NCI-H1930 (cell line): ENCODE measurements at places on chromosomes 5 and 9.
A peak's percentile ranks its signal among the peaks of the same experiment; 100 is the strongest.

DNA sequence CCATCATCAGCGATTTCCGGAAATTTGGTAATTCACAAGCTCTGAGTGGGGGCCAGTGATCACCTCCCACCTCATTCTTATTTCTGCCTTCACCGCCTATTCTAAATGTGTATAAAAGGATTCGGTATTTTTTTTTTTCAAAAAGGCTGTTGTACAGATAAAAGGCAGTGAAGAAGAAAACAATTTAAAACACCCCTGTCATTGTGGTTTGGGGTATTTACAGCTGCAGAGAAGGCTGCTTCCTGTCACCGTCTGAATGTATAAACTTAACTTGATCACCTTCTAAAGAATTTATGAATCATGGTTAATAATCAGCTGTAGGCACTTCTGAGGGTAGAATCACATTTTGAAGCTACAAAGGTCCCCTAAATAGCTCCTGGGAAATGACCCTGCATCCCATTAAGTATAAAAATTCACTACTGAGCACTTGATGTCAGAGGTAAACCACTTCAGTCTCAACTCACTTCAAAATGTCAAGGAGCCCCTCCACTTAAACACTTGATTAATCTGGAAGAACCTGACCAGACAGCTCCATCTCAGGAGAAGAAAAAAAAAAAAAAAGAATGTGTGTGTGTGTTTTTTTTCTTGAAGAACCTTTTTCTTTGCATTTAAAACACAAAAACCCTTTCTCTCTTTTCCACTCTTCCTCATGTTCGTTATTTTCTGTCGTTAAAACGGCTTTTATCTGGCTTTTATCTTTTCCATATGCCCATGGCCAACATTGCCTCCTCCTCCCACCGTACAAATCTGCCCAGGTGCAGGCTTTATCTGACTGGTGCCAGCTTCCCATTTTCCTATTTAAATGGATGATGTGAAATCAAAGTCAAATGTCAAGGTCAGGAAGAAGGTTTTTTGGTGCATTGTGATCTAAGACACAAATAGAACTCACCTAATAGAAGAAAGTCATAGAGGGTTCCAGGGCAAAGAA is 291.2 kb downstream of the IRX1 start:
- no peak for DNase-seq

GRCh38 chr5:6081727-6082210 is 296.6 kb downstream of the MED10 start:
- DNase-seq: no peak

DNA sequence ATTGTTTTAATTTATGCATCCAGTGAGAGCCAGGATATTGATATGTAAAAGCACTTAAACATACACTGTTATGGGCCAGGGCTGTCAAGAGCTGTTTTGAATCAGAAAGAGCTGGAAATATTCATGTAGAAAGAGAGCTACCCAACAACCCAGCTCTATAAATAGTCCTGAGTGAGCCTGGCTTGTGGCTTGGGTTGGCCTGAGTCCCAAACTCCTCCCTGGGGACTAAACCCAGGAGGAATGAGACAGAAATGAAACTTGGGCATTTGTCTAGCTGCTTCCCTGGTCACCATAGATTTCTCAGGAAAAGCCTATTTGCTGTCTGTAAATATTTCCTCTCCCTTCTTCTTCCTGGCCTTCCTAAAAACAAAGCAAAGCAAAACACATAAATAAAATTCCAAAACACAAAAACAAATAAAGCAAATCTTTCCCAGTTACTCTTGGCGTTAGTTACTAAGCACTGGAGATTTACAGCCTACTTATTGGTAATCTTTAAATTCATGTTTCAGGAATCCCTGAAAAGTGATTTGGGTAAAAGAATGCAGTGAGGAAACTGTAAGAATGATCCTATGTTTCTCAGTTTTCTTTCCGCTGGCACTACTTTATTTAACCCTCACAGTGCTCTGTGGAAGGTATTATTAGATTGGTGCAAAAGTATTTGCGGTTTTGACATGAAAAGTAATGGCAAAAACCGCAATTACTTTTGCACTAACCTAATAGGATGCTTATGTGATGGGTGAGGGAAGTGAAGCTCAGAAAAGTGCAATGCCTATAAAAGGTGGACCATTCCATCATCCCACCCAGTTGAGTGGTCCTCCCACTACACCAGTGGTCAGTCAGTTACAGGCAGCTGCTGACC is 111.8 kb downstream of the CARTPT start:
- DNase-seq: peak; percentile 1

- no peak for DNase-seq
Observed at GRCh38 chr5:37495210-37495609, 116.1 kb downstream of the WDR70 start.

GRCh38 chr9:29850664-29851063 is 2277.4 kb upstream of the C9orf72 start:
- DNase-seq: no peak

GRCh38 chr9:72133365-72134035 is 15.7 kb upstream of the GDA start:
- DNase-seq: no peak

GRCh38 chr5:21661184-21661583 is 1192.0 kb downstream of the CDH12 start:
- no peak for DNase-seq

- no peak for DNase-seq
Observed at GRCh38 chr9:29209748-29210291, 1636.5 kb upstream of the C9orf72 start.

- DNase-seq: no peak
Observed at GRCh38 chr9:38395653-38396370, 3.3 kb downstream of the ALDH1B1 start.

- no peak for DNase-seq
Observed at GRCh38 chr5:174599992-174600391, 124.4 kb upstream of the MSX2 start.
